ENCODE measurements at places on chromosomes 5 and 9.

DNA sequence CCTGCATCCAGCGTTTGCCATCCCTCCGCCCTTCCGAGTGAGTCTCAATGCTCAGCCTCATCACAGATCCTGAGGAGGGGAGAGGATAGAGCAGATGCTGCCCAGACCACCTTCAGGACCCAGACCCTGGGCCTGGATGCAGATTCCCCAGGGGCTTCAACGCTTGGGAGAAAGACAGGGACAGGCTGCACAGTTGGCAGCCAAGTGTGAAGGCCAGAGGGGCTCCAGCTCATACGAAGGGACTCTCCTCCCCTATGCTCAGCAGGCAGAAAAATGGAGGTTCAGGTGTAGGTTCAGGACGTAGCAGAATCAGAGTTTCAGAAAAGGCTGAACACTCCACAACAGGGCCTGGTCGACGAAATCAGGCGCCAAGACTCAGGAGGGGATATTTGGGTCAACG is 378.5 kb upstream of the IRX1 start:
- DNase-seq = no peak

- no peak for DNase-seq
Observed at GRCh38 chr5:107213025-107213424, 457.7 kb downstream of the EFNA5 start.

GRCh38 chr9:97568461-97569275 is 64.5 kb downstream of the TSTD2 start:
- no peak for DNase-seq

DNA sequence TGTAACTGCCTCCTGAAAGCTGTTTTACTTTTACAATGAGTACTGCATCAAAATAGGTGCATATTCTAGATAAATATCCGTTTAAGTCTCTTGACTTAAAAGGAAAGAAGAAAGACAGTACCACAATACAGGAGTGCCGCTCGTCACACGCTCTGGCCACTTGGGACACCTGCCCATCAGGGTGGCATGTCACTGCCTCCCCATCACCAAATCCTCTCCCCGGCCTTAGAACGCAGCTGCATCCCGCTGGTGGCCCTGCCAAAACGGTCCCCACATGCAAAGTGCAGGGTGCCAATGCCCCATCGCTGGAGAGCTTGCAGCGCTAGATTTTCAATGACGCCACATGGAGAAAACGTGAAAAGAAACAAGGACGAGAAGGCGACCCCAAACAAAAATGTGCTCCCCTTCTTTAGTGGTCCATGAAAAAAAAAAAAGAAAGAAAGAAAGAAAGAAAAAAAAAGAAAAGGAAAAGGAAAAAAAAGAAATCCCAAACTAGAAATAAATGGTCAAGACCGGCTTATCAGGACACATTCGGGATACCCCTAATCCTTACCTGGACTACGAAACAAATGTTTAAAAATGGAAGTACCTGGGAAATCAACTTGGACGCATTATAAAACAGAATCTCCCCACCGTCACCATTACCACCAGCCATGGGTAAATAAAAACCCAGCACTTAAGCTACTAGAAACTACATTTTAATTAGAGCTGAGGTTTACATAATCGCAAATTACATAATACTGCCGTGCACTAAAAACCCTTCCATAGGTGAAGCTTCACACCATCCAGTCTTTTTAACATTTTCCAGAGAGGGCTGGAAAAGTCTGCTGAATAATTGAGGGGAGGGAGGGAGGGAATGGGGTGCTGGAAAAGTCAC is 1.0 kb downstream of the ANKH start:
- DNase-seq = peak; percentile 37

GRCh38 chr9:89408628-89409101 is 89.2 kb downstream of the SEMA4D start:
- DNase-seq = no peak

- no peak for DNase-seq
Observed at GRCh38 chr5:44983006-44983405, 174.3 kb downstream of the MRPS30 start.

GRCh38 chr5:446066-446882 is 3.3 kb downstream of the EXOC3 start:
- DNase-seq = no peak

GRCh38 chr5:54440456-54440893 is 15.0 kb upstream of the HSPB3 start:
- peak; percentile 37 for DNase-seq

DNA sequence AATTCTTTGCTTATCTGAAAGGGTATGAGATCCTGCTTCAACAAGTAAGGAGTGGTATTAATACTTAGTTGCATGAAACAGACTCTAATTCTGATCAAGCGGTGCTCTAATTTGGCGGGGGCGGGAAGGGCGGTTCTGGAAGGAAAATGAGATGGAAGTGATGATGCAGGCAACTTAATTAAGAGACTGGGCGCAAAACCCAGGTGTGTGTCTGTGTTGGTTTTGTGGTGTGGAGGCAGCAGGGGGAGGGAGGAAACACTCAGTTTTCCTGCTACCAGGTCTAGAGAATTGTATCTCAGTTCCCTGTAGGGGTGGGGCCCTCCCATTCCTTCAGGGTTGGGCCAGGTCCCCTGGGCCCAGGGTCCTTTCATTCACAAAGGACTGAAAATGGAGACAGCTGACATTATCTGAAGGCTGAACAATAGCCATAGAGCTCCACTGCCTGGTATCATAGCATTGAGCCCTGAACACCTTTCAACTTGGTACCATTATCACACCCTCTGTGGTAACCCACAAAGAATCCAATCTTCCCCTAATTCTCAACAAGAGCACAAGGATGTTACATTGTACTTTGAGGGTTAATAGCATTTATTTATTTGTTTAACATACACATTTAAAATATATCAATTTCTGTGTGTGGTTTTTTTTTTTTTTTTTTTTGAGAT is 17.2 kb upstream of the C5orf47 start:
- DNase-seq = peak; percentile 30

GRCh38 chr5:79990598-79991507 is at the start of gene MTX3:
MTX3 (minus strand) TSS chr5:79991262; CDS start chr5:79991238, 24 bp downstream.
- DNase-seq = peak; percentile 81

DNA sequence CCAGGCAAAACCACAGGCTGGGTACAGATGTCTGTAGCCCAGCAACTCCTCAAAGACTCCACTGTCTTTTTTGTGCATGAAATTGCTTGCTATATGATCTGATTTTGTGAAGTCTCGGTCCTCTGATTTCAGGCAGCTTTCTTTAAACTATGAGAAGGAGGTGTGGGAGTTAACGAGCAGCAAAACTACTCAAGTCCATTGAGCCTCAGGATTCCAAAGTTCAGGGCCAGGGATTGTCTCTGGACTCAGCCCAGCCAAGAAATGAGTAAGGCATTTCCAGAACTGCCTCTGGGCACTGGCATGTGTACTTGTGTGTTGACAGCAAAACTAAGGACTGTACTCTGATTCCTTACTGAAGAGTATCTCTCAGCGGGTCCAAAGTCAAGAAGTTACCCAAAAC is 53.4 kb upstream of the GLIS3 start:
- DNase-seq = no peak

GRCh38 chr5:122310889-122311288 is 1.1 kb upstream of the SNCAIP start:
- no peak for DNase-seq

DNA sequence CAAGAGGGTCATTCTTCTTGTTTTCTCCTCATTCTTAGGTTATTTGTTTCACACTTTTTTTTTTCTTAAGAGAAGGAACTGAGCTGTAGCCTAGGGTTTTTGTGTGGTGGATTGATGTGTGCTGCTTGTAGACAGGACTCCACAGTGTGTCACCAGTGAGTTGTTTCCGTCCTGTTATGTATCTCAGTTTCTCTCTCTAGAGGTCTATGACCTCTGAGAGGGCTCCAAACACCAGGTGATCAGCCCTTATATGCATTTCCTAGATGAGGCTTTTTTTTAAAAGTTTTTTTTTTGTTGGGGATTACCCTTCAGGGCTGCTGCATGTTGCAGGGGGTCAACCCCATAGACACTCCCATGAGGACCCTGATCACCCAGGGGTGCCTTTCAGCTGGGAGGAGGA is 124.2 kb upstream of the MAST4 start:
- no peak for DNase-seq

DNA sequence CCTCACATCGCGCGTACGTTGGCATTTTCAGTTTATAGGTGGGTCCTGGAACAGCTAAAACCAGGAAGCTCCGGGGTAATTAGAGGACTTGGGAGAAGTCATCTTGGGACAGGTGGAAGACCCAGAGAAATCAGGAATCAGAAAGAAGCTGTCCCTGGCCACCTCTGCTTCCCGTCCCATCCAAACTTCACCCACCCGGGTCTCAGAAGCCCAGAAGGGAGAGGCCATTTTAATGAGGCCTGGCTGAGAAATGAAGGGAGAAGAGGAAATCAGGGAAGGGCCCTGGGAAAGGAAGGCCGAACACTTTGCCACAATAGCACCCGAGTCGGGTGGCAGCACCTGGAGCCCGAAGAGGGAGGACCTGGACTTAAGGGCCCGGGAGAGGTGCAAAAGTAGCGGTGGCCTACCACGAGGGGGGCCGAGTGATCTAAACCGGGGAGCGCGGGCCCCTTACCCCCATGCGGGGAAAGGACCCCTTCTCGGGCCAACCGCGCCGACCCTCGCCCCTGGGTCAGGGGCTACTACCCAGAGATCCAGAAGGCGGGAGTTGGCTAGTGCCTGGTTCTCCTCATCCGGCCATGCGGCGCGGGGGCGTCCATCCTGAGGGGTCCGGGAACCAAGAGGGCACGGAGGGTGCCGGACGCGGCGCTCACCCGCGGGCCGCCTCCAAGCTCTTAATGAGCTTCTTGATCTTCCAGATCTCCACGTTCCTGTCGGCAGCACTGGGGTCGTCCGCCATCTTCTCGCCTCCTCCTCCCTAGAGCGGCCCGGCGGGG is 668 bp downstream of the ETF1 start:
- DNase-seq = no peak

DNA sequence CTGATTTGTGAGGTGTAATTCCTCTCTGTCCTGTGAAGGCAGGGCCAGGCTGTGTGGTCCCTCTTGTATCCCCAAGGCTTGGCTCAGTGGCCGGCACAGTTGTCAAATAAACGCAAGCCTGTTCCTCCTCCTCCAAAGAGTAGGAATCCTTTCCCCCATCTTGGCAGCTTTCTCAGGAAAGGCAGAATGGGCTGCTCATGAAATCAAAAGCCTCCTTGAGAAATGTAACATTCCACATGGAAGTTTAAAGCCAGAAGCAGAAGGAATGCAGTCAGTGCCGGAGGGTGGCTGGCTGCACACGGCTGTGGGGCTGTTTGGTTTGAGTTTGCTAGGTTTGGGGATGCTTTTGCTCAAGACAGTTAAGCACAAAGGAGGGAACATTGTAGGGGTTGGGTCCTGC is 34.5 kb upstream of the MED10 start:
- DNase-seq = no peak

DNA sequence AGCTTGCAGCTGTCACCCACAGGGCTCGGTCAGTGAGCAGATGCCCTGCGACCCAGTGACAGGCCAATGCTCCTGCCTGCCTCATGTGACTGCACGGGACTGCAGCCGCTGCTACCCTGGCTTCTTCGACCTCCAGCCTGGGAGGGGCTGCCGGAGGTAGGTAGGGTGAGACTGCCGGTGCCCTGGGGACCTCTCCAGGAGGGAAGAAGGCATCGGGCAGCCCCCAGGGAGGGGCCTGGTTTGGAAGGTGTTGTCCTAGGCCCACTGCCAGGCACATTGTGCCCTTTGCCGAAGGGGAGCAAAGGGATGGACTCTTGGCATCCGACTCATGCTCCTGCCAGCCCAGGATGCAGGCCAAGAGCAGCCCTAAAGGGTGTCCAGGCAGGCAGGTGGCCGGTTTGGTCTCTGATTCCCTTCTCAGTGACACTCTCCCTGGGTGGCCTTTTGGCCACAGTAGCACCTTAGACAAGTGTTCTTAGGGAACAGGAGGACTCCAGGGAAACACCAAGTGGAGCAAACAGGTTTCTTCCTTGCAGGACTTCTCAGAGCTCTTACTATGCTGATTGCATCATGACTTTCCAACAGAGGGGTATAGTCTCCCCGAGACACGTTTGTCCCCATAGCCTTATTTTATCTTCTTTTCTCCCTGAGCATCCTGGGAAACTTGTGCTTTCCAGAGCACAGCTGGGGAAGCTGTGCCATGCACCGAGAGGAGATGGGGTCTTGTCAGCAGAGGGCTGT is 28.1 kb upstream of the AIF1L start:
- DNase-seq = no peak

- DNase-seq = no peak
Observed at GRCh38 chr5:127697894-127698600, 5.1 kb upstream of the CCDC192 start.
